ENCODE measurements at places on chromosomes 13 and 19.

- DNase-seq, result no peak
Observed at GRCh38 chr13:41897126-41897525, 63.8 kb downstream of the VWA8 start.

GRCh38 chr19:55300886-55301458 is 17.2 kb downstream of the BRSK1 start:
- DNase-seq, result no peak

GRCh38 chr19:46392837-46393236 is 20.5 kb downstream of the CCDC8 start:
- no peak for DNase-seq

- DNase-seq, result no peak
Observed at GRCh38 chr19:35216016-35216832, 12.3 kb downstream of the FAM187B start.

DNA sequence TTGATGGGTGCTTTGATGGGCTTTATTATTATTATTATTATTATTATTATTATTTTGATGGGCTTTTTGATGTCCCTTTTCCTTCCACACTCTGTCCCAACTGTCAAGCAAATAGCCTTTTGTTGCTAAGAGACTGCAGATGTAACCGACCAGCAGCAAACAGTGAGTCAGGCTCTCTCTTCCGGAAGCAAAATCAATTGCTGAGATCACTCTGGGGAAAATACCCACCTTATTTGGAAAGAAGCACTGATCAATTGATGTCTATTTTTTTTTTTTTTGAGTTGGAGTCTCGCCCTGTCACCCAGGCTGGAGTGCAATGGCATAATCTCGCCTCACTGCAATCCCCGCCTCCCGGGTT is 2.9 kb downstream of the LDLR start:
- peak; percentile 62 for DNase-seq

DNA sequence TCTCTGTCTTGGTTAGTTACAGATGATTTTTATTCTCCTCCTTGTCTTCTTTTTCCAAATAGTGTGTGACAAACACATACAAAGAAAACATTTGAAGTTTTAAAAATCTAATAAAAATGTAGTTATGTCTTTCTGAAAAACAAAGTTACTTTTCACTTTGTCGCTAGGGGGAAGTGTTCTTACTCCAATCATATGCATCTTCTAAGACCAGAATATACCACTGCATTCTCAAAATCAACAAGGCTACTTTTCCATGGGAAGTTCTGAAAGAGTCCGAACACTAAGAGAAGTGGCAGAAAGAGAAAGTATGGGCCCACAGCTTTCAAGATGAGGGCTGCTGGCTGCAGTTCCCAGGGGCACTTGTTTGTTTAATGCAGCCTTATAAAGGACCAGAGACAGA is 208.9 kb downstream of the DCT start:
- DNase-seq, result no peak

DNA sequence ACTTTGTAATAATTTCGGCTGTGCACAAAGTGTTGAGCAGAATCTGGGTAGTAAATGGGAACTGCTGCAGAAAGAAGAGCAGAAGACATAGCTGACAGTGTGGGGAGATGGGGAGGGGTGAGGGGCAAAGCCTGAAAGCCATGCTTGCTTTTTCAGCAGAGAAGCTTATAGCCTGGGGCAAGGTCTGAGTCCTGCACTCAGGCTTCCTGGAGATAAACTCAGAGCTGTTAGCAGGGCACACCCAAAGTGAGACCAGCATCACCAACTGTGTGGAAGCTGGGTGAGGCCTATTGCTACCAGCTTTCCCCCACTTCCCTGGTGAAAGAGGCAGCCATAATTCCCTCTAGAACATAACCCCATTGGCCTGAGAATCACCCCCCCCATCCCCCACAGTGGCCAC is 15.6 kb upstream of the LHFPL6 start:
- DNase-seq, result no peak

DNA sequence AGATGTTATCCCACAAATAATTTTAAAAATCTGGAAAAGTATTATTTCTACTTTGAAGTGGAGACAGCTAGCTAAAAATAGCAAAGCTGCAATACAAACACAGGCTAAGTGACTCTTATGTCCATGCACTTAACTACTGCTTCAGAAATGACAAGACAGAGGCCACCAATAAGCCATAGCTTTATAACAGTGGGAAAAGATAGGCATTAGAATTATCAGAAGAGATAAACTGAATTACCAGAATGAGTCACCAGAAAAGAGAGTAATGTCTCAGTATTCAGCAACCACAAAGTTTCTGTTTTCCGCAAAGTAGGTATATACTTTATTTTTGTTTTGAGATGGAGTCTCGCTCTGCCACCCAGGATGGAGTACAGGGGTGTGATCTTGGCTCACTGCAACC is 17.1 kb downstream of the CLN5 start:
- DNase-seq, result no peak

- no peak for DNase-seq
Observed at GRCh38 chr19:42250666-42251531, 4.0 kb downstream of the ERF start.

GRCh38 chr13:32880636-32881035 is 135.6 kb upstream of the KL start:
- DNase-seq, result no peak

DNA sequence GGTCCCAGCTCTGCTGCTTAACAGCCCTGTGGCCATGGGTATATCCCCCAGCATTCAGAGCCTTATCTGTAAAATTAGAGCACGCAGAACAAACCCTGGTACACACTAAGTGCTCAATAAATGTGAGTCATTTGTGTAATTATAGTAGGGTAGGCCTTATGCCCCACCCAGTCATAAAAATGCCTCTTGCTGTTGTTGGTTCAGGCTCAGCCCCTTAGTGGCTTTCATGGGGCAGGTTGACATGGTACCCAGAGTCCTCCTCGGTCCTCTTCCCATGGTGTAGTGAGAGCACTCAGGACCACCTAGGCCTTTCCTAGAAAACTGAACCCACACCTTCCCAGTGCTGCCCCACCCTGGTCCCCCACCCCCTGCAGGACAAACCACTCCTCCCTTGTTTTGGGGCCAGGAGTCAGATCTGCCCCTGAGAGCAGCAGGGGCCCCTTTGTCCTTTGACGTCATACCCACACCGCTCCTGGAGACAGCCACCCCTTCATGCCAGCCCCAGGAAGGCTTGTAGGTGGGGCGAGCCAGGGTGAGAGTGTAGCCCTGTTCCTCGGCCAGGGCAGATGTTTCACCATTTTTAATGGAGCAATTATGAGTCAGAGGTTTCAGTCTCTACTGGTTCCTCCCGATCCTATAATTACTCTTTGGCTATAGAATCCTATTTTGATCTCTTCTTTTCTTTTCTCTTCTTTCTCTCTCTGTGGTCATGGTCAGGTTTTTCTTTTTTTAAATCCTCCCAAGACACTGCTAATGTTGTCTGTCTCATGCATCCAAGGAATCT is 36.8 kb downstream of the ACTN4 start:
- peak; percentile 100 for DNase-seq

DNA sequence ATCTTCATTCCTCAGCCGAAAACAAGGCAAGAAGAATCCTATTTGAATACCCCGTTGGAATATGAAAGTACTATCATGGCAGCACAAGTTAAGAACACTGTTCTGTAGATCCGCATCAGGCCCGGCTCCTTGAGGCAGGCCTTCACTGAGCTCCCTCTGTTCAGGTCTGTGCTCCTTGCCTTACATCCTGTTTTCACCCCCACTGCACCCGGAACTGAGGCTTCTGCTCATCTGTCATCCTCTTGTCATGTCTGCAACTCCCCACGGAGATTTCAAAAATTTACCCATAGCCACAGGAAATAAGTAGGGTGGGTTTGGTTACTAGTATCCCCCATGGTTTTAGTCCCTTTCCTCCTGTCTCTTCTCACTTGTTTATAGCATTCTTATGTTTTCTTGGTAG is 861.9 kb downstream of the GPC5 start:
- no peak for DNase-seq

DNA sequence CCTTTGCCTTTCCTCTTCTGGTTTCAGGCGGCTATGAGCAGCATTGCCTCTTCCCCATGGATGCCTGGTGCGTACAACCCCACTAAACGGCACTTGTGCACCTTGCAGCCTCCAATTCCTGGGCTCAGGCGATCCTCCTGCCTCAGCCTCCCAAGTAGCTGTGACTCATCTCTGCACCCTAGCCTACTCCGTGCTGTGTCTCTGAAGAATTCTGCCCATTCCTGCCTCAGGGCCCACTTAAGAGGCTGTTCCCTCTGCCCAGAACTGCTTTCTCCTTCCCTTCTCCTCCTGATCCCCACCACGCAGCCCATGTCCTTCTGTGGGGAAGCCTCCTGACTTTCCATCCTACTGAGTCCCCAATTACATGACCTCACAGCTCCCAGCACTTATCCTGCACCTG is 142.2 kb upstream of the ZNF507 start:
- no peak for DNase-seq

- no peak for DNase-seq
Observed at GRCh38 chr19:48619692-48620585, 633 bp downstream of the SPHK2 start.

- DNase-seq, result no peak
Observed at GRCh38 chr13:28606466-28606865, 52.5 kb upstream of the POMP start.

DNA sequence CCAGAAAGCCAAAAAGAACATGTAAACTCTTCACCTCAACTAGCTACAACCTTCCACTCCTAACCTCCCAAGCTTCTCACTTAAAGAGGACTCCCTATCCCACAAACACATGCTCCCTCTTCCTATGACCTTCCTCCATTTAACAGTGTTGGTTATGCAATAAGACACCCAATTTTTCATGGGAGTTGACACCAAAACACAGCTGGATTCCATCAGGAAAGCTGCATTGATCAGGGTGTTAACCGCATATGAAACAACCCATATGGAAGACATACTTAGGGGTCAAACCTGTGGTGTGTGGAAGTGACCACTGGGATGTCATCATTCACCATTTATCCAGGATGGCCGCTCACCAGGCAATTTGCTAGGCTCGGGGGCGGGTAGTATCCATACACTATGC is 21.9 kb downstream of the ZNF473 start:
- no peak for DNase-seq

DNA sequence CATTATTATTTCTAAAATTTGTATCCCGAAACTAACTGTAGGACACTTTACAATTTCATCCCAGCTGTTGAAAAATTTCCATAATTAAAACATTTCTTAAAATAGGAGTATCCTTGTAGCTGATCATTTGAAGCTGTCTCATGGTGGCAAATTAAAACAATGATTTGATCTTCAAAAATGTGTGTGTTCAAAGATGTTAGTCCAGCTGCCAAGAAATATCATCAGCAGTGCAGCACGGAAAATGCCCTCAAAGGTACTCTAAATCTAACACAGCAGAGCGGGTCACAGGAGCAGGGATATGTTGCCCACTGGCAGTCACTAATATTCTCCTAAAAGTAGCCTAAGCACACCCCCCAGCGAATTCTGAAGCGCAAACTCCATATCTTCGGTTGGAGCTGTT is 31.0 kb downstream of the KLF12 start:
- no peak for DNase-seq

- no peak for DNase-seq
Observed at GRCh38 chr13:50370303-50370950, 355.2 kb downstream of the KCNRG start.

- DNase-seq, result no peak
Observed at GRCh38 chr19:49957262-49957915, 3.6 kb downstream of the SIGLEC11 start.

DNA sequence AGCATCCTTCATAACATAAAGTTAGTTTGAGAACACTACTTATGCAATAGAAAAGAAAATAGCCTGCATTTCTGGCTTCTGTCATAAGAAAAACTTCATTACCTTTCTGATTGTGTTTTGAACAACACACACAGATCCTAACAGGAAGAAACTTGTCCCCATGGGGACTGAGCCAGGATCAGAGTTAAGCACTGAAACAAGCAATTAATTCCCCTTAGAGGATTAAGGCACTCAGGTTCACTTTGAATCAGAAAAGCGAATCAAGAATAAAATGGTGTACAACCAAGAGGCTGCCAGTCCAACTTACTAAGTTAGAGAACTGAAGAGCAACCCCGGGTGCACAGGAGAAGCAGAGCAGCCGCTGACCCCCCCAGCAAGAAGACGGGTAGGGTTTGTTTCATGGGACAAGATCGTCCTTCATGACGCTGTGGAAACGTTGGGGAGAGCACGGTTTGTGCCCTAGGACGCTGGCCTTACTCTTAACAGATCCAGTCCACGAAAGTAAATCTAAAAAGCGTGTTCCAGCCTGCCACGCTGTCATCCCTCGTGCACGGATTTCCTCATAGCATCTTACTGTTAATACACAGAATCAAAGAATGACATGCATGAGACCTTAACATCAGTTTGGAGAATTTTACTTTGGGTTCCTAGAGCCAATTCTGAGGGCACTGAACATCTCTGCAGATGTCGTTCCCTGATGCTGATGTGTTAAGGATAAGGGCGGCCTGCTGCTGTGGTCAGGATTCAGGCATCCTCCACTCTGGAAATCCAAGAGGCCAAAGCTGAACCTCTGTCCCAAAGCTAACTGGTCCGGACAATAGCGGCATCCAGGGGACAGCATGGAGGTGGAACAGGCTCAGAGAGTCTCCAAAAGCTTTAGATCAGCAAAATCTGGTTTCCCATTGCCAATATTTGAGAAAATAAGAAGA is 46.4 kb downstream of the GGACT start:
- DNase-seq, result no peak

DNA sequence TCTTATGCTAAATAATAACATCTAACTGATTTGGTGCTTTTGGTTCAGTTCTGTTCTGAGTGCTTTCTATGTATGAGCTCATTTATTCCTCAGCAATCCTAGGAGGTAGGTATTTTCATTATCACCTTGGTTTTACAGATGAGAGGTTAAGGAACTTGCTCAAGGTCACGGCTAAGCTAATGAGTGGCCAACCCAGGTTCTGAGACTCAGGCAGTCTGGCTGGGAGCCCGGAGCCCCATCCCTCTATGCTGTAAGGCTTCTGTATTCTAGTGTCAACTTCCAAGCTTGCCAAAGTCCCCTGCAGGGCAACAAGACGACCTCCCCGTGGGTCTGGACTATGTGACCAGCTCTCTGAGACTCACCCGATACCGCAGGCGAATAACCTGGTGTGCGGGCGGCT is 60.5 kb downstream of the PARP4 start:
- no peak for DNase-seq

- DNase-seq, result no peak
Observed at GRCh38 chr13:52082601-52083000, 46.3 kb downstream of the NEK5 start.

DNA sequence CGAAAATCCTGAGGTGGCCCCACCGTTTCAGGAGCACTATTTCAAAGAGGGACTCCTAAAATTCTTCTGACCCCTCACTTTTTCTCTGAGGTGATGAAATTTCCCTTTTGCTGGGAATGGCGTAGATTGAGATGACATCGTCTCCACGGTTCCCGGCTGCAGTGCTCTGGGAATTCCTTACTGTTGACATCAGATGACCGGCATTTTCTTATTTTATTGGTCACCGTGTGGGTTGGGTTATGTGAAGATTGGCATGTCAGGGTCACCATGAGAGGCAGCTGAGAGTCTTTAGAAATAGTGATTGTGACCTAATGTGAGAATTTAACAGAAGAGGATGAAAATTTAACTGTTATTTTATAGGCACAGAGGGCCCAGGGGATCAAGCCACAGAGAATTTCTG is 356.7 kb downstream of the FGF9 start:
- DNase-seq, result no peak

GRCh38 chr19:4278010-4278409 is 1.1 kb upstream of the SHD start:
- no peak for DNase-seq

- peak; percentile 62 for DNase-seq
Observed at GRCh38 chr13:27375686-27376326, 48.6 kb upstream of the GTF3A start.
